NCI-H1048 (cell line): ENCODE measurements at places on chromosomes 3 and 15.

DNA sequence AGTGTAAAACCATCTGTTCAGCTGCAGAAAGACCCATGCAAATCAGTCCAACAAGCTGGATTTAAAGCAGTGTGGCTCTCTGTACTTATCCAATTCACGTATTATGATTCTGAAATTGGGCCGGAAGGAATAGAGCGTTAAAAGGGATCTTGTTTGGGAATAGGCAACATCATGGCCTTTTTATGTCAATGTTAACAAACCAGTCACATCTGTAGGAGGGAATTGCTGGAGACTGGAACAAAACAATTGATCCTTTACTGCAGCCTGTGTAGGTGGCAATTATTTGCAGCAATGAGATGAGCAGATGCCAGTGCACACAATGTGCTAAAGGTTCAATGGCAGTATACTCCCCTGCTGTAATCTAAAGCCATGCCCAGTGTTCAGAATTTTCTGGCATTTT lies 887.4 kb upstream of the ROBO1 start:
- DNase-seq = no peak

- peak; percentile 14 for DNase-seq
Measured at GRCh38 chr3:24185738-24186384, 240.8 kb downstream of the NR1D2 start.

GRCh38 chr3:55964491-55964985 lies 477.4 kb upstream of the WNT5A start:
- no peak for DNase-seq

DNA sequence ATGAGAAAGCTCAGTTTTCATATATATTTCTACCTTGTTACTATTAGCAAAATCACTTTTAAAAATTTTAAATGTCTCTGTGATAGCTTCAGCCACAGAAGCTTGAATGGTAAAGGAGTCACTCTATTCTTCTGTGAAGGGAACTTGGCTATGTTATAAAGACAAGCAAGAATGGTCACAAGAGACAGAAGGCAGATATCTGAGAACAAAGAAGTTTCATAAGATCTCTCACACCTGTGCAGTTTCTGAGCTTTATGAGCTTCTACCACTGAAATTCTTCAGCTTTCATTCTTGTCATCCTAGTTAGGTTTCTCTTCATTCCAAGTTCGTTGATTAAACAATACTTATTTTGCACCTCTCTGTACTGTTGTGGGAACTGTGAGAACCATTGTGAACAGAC lies 853.4 kb downstream of the IGSF11 start:
- DNase-seq = no peak

DNA sequence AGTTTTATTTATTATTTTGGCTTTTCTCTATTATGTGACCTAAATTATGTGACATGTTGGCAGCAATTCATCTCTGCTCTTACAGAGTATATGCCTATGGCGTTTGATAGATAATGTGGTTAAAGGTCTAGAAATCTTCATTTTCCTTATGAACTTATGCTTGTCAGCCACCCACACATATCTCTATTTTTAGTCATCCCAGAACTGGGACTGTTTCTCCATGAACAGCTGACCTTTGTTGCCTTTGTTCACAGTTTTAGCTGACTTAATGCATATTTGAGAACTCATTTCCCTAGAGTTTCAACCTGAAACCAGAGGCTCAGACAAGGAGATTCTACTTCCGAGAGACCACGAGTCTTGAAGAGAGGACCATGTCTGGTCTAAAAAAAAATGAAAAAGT lies 176.5 kb downstream of the RAP2B start:
- DNase-seq = no peak

DNA sequence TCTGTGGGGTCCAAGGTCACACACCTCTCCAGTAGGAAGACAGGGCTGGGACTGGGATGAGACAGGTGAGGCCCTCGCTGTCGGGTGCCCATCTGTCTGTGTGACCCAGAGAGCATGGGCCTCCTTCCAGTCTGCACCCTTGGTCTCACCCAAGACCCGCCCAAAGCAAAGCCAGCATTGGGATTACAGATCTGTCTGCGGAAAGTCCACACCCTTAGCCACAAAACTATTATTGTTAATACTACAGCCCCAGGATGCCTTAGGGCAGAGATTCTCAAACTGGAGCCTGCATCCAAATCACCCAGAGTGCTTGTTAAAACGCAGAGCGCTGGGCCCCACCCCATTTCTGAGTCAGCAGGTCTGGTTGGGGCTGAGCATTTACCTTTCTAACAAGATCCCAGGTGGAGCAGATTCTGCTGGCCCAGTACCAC lies 58.5 kb upstream of the ZNF148 start:
- no peak for DNase-seq

GRCh38 chr3:77137559-77137958 lies 97.7 kb downstream of the ROBO2 start:
- no peak for DNase-seq

- DNase-seq = no peak
Measured at GRCh38 chr3:12780751-12781150, 15.7 kb upstream of the CAND2 start.

DNA sequence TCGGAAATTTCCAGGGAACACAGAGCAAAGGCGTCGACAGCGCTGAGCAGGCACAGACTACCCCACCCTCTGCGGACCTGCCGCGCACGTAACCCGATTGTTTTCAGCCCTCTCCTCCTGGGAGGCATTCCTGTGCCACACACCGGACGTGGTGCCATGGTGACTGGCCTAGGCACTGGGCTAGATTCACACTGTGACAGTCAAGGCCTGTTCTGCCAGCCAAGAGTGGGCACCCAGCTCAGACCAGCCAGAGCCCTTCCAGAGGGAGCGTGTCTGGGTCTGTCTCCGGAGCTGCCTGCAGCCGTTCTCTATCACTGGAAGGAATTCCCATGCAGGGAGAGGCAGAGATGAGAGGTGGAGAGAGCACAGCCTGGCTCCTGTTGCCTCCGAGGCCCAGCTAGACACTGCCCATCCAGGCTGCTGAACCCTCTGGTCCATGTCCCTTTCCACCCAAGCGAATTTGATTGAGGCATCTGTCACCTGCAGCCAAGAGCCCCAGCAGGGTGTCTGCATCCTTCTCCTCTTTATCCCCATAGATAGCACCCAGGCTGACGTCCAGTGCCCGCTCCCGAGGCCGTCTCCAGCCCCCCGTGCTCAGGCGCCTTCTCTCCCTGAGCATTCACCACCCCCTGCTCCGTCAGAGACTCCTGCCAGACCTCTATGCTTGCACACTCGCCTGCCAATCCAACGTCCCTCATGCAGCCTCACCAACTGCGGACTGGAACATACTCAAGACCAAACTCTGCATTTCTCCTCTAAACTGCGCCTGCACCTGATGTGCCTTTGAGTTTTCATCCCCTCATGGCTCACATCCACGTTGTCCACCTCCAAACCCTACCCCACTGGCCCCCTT lies 267.5 kb downstream of the OCA2 start:
- no peak for DNase-seq

DNA sequence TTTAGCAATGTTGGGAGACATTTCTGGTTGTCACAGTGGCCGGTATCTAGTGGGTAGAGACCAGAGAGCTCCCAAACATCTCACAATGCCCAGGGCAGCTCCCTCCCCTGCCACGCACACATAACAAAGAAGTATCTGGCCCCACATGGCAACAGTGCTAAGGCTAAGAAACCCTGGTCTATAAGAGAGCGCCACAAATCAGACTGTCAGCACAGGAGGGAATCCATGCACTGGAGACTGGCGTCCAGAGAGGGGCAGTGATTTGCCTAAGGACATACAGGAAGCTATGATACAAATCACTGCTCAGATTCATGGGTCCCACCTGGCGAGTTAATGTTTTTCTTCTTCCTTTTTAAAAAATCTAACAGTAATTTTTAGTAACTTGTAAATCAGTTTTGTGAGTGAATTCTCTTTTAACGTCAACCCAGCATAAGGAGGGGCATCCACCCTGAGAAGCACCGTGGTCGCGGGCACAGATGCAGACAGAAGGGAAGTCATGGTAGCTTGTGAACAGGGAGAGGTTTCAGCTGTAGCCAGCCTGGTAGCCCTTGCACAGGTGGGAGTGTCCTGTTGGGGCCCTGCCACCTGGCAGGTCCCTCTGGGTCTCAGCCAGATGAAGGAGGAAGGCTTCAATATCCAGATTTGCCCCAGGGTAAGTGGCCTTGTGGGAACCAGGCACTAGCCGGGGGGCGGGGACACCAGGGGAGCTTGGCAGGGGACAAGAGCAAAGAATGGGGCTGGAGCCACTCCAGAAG lies 8.7 kb downstream of the ISG20 start:
- DNase-seq = no peak

DNA sequence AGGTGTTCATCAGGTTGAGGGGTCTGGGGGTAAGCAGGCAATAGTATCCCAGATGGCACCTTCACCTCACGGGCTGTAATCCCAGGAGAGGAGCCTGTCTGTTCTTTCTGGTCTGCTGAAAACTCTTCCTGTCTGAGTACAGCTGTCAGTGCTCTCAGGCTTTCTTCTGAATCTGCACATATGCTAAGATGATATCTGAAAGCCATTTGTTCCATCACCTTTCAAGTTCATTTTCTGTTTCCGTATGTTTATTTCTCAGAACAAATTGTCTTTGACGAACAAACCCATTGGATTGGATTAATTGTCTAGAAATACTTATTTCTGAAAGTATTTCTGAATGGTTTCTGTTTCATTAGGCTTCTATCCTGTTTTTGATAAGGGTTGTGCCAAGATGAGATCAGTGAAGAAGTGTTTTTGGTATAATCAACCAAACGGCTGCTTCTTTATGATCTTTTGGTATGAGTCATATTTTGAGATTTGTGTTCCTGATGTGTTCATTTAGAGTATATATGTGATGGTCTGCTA lies 13.3 kb downstream of the ZNF592 start:
- DNase-seq = no peak

- no peak for DNase-seq
Measured at GRCh38 chr3:188471723-188472122, 317.8 kb downstream of the LPP start.

DNA sequence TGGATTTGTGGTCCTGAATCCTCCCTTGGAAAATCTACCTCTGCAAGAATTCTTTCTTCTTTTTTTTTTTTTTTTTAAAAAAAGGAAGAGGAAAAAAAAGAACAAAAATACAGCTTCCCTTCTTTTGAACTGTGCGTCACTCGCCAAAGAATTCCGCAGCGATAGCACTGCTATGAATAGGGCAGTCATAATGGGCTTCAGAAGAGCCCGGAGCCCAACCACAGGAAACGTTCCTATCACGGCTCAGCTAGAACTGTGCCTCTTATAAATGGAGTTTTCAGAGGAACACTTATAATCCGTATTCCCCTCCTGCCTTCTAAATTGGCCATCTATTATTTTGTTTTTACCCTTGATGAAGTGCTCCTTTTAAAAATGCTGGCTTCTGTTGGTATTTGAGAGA lies 227.7 kb downstream of the ADAMTS17 start:
- DNase-seq = no peak

GRCh38 chr3:186931532-186932280 lies 1.4 kb downstream of the ST6GAL1 start:
- no peak for DNase-seq

- DNase-seq = no peak
Measured at GRCh38 chr3:18393906-18394305, 31.2 kb downstream of the SATB1 start.

DNA sequence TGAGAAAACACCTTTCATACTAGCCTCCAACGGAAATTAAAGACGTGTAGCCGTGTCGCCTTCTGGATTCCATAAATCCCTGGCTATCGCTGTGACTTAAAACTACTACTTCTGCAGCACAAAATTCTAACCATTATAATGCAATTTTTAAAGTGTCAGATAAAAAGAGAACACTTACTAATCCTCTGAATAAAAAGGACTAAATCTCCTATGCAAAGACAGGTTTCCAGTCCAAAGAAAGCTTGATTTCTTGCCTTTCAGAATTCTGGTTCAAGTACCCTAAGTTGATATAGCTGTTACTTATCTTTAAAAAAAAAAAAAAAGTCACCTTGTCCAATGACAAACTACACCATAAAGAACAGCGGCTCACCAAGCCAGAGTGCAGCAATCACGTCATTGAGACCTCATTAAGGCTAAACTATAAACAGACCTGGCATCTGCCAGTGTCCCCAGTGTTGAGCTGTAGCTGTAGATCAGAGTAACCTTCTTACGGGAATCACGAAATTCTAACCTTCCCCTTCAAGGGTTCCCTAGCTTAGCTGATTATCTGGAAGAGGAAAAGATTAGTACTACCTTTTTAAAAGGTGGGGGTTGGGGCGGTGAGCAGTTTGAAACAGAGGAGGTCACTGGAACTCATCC lies 2.2 kb downstream of the ABCC5 start:
- no peak for DNase-seq

GRCh38 chr3:142237891-142238290 lies 12.5 kb upstream of the GK5 start:
- DNase-seq = no peak

DNA sequence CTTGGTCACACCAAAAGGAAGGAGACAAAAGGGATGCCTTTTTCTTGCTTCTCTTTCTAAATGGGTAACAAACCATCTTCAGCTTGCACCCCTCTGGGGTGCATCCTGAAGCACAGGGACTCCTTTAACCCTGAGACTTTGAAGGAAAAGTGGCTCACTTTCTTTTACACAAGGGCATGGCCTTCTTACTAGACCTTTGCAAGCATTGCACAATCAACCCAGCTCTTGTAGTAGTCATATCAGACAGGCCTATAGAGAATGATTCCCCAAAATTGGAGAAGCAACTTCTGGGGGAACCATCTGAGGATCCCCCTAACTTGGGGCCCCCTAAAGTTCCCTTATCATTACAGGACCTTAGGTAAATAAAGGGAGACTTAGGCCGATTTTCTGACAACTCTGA lies 56.1 kb upstream of the GK5 start:
- no peak for DNase-seq
